ENCODE measurements at places on chromosomes 7 and 10. TPM values are rescaled to one million over a fixed set of nuclear protein-coding genes. Genes with fewer than 3 reads are reported as not detected.

Gene ACTA2
- total RNA-seq = 341 TPM

- DNase-seq = no peak
These were observed 124.6 kb upstream of the RSU1 start for GRCh38 chr10:16941870-16942269.

DNA sequence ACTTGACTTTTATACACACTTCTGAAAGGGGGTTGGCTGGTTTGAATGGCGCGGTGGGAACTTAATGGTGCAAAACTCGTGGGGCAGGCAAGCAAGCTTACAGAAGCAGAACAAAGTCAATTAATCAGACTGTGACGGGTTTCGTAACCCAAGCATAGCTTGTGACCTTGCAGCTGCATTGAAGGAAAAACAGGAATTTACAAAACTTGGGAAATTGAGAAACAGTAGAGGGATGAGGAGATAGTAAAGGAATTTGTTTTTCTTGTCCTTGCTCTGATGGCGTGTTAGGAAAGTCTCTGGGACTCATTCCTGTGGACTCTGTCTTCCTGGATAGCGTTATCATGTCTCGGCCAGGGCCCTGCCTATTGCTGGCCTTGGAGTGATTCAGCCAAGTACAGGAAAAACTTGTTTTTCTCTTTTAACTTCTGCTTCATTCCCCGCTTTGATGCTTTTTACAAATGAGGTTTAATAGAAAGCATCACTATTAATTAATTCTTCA, 220.0 kb upstream of the KCND2 start:
- peak; percentile 60 for DNase-seq

DNA sequence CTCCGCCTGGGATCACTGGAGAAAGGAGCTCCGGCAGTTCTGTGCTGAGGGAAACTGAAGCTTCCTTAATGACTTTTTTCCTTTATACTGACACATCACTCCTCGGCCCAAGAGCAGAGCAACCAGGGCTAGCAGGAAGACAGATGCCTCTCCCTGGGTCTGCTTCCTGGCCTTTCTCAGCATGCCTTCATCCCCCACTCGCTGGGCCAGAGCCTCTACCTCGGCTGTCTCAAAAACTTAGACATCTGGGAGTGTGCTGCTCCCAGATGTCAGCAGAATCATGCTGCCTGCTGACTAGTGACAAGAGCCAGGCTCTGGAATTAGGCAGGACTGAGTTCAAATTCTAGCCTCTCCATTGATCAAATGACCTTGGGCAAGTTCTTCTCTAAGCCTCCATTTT, 24.4 kb upstream of the LRRC4 start:
- DNase-seq = no peak

Gene SPDYE11
- total RNA-seq = 0.17 TPM

DNA sequence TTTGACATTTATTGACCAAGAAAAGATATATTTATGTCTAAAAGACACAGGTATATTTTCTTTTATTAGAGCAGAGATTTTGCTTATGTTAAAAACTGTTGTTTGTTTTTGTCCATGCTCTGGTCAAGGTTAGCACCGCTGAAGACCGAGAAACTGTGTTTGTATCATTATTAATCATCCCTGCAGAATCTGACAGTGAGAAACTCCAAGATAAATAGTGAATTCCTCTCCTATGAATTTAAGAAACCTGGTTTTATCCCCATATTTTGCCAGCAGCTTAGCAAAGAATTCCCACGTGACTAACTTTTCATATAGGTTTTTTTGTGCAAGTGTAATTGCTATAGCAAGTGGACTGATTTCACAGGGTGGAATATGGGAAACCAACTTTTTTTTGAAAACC, 77.6 kb downstream of the FRMD4A start:
- no peak for DNase-seq

Measured in mammary epithelial cell (primary cell).